ENCODE measurements at places on chromosomes 6 and 20.
A peak's percentile ranks its signal among the peaks of the same experiment; 100 is the strongest.

GRCh38 chr6:1591243-1591642 lies 18.5 kb upstream of the FOXC1 start:
- DNase-seq: no peak

- DNase-seq: no peak
Observed at GRCh38 chr20:53957451-53958172, 112.8 kb downstream of the BCAS1 start.

- no peak for DNase-seq
Observed at GRCh38 chr6:55957961-55958422, 82.6 kb upstream of the BMP5 start.

DNA sequence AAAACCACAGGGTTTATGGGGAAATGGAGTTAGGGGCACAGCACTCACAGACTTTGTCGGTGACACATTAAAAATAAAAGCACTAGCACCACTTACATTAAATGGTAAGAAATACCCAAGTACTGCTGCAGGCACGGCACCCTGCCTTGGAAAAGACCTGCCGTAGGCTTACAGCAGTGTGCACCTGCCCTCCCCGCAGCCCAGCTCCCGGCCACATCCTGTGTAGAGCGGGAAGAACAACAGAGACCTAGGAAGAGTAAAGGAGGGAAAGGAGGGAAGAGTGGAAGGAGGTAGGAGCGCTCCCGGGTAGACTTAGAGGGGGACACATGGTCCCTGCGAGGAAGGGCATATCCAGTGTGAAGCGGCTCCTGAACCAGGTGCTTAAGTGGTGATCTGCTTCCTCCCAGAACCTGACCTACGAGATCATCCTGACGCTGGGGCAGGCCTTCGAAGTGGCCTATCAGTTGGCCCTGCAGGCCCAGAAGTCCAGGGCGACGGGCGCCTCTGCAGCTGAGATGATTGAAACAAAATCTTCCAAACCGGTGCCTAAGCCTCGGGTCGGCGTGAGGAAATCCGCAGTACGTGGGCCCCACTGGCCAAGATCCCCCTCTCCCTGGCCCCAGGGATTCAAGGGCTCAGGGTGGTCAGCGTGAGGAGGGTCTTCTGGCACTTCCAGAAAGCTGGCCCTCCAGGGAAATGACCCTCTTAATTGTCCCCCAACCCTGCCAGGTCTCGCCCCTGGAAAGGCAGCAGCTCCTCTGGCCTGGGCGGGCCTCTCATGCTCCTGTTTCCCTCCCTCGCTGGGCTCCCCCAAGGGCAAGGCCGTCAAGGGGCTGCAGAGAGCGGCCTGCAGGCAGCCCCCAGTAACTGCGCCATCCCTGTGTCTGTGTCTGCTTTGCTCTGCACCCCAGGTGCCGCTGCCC lies 55.5 kb downstream of the TCP11 start:
- DNase-seq: no peak

DNA sequence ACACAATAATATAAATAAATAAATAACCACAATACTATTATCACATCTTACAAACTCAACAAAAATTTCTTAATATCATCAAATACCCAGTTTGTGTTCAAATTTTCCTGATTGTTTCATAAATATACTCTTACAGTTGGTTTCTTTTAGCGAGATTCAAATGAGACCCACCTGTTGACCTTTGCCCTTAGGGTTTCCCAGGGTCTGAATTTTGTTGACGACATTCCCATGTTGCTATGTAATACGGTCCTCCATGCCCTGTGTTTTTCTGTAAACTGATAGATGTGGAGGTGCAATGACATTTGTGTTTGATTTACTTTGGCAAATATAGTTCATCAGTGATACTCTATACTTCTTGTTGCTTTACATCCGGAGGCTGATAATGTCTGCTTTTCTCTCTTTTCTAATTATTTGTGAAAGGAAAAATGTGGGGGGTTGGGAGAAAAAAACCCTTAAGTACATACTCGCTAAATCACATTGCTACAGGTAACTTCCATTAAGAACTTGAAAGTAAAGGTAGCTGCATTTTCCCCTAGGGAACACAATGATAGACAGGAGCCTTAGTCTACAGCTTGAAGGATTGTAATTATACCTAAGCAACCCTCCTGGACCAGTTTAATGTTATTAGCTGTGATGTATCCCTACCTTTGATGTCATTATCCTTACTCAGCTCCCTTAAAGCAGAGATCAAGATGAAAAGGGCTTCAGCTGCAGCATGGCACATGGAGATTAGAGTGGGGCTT lies 6.6 kb downstream of the MOG start:
- DNase-seq: no peak

DNA sequence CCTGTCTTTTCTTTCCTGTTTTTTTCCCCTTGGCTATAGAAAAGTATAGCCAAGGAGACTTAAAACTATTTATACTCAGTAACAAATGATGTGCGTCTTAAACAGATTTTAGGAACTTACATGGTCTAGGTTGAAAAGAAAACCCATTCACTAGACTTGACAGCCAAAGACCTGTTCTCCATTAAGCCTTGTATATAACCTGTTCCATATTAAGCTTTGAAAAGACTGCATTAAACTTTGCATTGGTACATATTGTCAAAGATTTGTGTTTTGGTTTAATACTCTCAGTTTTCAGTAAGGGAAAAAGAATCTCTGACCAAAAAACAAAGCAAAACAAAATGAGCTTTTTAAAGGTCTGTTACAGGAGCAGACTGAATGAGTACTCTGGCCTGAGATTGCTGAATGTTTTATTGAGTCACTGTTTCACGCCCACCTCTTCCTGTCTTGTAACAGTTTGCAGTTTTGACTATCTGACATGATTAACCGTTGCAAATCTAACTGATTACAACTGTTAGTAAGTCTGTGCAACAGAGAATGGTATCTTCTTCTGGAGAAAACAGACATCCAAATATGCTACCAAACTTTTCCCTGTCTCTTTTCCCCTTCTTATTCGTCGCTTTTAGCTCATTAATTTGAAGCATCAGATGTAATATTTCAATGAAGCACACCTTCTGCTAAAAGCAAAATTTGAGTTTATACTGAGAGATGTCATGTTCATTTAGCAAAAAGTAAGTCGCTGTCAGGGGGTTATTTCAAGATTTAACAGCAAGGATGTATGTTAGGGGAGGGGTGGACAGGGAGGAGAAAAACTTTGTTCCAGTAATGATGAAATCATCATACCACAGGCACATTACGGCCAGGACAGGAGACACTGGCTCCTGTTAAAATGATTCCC lies 59.1 kb upstream of the SUPT3H start:
- DNase-seq: no peak

GRCh38 chr20:40678286-40678875 lies 10.7 kb downstream of the MAFB start:
- no peak for DNase-seq

DNA sequence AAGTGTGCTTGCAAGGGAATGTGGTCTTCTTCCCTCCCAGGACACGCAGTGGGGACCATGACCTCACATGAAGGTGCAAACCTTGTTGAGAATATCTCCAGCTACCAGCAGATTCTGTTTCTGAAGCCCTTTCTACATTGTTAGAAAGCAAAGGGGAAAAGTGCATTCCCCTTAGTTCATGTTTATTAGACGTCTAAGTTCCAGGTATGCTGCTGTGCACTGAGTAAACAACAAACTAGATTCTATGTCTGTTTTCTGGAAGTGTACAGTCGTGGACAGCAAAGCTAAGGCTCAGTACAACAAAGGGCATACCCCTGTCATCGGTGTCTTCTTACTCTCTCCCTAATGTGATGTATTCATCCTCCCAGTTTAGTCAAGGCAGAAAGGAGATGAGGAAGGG lies 178.5 kb downstream of the KIF16B start:
- no peak for DNase-seq

GRCh38 chr6:126388104-126388598 lies 48.2 kb downstream of the CENPW start:
- no peak for DNase-seq

DNA sequence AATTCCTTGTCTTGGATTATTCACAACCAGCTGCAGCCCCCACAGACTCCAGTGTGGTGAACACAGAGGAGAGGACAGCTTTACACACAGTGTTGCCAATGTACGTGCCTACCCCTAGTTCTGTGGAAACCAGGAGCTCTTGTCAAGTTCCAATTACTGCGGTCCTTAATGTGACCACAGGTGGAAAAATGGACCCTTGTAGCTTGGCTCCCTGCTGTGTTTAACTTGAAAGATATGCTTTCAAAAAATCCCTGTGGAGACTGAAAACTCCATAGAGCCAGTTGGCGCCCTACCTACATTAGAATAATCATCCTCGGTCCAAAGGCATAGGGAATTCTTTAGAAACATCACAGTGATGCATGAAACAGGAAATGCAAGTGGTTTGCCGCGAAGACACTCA lies 118.3 kb upstream of the SLC22A23 start:
- DNase-seq: no peak

- no peak for DNase-seq
Observed at GRCh38 chr6:112311950-112312547, 35.1 kb upstream of the RFPL4B start.

- DNase-seq: no peak
Observed at GRCh38 chr20:46057856-46058598, 29.0 kb downstream of the SLC12A5 start.

DNA sequence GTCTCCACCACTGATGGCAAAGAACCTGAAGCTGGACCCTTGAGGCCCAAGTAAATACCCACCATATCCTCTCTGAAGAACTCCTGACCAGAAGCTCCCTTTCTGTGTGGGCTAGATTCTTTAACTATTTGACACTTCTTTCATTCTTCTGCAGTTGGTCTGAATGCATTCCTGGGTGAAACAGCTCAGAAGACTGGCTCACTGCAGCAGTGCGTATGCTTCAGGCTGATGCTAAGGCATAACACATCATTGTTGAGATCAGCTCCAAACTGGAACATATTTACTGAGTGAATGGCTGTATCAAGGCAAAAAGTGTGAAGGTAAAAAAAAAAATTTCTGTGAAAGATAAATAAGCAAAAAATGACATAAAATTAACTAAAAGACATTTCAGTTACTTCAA lies 19.7 kb downstream of the ZSCAN23 start:
- no peak for DNase-seq

DNA sequence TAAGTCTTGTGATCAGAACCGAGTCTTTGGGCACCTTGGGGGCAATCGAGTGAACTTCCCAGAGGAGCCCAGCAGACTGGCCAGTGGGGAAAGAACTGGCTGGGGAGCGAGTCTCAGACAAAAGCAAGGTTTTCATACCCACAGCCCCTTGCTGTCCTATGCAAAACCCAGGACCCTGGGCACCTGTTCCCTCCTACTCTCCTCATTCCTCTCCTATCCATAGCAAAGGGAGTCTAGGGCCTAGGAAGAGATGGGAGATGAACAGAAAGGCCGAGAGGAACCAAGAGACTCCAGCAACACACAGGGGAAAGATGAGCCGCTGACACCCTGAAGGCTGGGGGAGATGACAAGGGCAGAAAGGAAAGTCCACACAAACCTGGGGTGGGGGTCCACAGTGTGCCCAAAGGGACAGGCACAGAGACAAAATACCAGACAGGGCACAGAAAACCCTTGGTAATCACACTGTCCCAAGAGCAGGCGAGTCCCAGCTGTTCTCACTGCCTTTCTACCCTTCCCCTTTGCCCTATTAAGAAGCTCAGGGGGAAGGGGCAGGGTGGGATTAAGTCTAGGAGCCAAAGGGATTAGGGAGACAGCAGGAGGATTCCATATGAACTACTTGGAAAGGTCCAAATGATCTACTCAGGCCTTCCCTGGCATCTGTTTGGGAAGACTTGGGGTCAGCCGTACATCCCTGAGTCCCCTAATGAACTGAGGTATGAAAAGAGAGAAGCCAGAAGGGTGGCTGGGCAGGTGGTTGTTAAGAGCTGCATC lies 6.5 kb downstream of the PPP1R18 start:
- DNase-seq: no peak

- no peak for DNase-seq
Observed at GRCh38 chr6:13294499-13295069, 33.8 kb downstream of the TBC1D7 start.

DNA sequence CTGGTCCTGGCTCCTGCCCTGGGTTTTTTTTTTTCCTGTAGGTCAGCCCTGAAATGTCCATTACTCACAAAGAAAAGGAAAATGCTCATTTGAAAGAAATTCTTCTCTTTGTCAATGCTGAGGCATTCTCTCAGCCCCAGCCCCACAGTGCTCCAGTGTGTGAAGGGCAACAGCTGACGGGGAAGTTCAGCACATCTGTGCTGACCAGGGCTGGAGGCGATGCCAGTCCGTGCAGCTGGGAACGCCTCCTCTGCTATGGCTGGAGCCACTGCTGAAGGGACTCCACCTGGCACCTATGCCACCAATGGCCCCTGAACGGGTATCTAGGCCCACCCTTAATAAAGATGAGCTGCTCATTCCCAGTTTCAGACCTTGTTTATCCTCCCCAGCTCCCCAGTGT lies 71.9 kb upstream of the SLCO4A1 start:
- no peak for DNase-seq

DNA sequence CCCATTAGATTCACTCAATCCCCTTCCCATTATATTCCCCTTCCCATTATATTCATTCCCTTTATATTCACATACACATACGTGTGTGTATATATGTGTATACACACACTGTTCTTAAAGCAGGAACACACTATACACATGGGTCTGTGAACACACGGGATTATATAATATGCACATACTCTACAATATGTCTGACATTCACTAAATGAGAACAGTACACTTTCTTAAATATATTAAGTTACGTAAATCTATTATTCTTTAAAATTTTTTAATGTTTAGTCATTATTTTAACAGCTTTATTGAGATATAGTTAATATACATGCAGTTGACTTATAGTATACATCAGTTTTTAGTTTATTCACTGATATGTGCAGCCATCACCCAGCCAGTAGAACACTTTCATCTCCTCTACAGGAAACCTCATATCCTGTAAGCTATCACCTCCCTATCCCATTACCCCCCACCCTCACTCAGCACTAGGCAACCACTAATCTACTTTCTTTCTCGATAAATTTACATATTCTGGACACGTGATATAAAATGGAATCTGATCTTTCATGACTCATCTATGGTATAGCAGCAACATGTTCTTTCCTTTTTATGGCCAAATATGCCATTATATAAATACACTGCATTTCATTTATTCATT lies 13.9 kb upstream of the SUMO4 start:
- DNase-seq: no peak

GRCh38 chr6:55069132-55069781 lies 105.1 kb upstream of the HCRTR2 start:
- DNase-seq: peak; percentile 12

DNA sequence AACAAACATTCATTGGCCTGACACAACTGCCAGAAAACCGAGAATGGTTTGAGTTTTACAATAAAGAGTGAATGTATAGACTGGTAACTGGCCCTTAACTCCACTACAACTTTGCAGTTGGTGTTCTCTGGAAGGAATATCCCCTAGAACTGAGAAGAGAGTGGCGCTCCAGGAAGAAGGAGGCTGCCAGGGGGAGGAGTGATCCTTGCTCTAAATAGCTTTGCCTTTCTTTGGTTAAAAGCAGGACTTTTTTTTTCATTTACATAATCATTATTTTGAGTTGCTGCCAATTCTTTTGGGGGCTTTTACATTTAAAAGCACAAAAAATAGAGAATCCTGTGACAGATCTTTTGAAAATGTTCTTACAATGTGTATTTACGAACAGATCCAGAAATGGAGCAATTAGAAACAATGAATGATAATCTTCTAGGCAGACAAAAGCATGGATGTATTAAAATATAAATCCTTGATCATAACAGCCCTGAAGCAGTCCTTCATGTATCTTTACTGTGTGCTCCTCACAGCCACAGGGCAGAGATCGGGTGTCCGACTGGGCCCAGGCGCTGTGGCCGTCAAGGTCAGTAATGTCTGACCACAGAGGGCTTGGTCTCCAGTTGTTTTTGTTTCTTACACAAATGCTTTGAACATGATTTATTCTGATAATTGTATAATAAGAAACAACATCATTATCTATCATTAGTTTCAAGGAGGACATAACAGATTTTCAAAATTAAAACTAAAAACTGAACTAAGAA lies 612.2 kb downstream of the HDGFL1 start:
- no peak for DNase-seq

GRCh38 chr20:50286174-50286511 lies 95.5 kb downstream of the CEBPB start:
- DNase-seq: no peak

Measured in A549 (cell line).